ENCODE measurements at places on chromosomes 12 and 14.
A peak's percentile ranks its signal among the peaks of the same experiment; 100 is the strongest.

DNA sequence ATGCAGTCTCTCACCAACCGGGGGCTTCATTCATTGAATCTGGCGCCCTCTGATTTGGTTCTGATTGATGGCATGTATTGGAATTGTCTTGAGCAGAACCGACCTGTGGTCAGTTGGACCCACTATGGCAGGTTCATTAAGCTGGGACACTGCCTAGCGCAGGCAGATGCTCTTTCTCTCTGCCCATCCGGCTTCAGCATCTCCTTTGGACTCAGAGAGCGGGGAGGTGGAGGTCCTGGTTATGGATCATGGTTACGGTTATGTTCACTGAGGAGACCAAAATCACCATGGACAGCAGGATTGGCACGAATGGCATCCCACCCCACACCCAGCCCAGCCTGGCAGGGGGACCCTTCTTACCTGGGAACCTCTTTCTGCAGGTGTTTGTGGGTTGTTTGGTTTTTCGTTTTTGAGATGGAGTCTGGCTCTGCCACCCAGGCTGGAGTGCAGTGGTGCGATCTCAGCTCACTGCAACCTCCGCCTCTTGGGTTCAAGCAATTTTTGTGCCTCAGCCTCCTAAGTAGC lies 16.4 kb upstream of the BCL7A start:
- no peak for DNase-seq

GRCh38 chr14:68608574-68608962 lies 184.3 kb downstream of the ZFP36L1 start:
- DNase-seq = no peak

GRCh38 chr12:32897687-32898573 lies 1.4 kb upstream of the PKP2 start:
- no peak for DNase-seq

DNA sequence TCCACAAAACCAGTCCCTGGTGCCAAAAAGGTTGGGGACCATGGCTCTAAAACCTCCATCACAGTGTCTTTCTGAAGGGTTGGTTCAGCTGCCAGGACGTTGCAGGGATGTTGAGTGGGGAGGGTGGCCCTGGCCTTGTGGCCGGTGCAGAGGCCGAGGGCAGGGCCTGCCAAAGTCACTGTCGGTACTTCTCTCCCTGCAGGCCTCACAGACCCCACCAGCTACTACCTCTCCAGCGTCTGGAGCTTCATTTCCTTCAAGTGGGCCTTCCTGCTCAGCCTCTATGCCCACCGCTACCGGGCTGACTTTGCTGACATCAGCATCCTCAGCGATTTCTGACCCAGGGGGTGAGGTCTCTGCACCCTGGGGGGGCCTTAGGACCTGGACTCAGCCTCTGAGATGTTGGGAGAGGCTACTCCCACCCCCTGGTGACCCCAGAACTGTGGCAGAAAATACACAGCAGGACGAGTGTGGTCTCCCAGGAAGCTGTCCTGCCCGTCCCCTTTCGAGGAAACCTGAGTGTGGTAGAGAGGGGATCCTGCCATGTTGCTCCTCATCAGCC lies 7.0 kb downstream of the SLC48A1 start:
- no peak for DNase-seq

GRCh38 chr12:27474344-27474743 lies 27.8 kb downstream of the SMCO2 start:
- DNase-seq = no peak

GRCh38 chr12:60689137-60689536 lies 1093.3 kb downstream of the SLC16A7 start:
- DNase-seq = no peak

DNA sequence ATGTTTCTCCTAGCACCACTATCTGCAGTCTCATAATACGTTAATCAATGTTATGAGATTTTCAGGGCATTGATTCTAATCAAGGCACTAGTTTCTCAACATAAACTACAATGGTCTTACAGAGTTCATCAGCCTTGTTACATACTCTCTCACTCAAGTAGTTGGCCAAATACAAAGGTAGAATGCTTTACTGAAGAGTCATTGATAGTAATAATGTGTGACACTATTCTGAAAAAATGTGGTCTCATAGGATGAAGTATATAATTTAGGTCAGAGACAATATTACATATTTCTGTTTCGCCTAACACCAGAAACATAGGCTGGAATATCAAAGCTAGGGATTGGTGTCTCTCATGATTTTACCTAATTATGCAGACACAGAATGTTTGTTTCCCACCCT lies 35.2 kb upstream of the MDGA2 start:
- no peak for DNase-seq

DNA sequence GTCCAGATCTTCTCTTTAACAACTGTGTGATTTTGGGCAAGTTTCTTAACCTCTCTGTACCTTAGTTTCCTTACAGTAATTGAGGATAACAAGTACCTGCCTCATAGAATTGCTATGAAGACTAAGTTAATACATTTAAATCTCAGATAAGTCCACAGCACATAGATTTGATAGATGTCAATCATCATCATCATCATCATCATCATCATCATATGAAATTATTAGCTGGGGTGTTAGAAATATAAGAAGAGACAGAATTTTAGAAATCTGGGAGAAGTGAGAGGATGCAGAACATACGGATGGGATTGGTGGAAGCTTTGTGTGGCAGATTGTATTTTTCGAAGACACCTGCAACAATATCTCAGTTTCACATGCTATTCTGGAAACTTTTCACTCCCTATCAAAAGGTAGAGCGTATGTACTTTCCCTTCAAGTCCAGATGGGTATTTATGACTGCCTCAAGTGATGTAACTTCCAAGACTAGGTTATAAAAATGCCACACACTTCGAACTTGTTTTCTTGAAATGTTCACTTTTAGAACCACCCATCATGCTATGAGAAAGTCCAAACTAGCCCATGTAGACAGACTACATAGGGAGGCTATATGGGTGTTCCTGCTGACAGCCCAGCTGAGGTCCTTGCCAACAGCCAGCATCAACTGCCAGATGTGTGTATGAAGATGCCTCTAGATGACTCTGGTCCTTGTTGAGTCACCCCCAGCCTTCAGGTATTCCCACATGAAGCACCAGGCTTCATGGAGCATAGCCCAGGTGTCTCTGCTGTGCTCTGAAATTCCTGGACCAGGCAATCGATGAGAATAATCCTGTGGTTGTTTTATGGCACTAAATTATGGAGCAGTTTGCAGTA lies 20.7 kb upstream of the SDR39U1 start:
- no peak for DNase-seq

- no peak for DNase-seq
Observed at GRCh38 chr14:66650491-66650911, 142.6 kb downstream of the GPHN start.

DNA sequence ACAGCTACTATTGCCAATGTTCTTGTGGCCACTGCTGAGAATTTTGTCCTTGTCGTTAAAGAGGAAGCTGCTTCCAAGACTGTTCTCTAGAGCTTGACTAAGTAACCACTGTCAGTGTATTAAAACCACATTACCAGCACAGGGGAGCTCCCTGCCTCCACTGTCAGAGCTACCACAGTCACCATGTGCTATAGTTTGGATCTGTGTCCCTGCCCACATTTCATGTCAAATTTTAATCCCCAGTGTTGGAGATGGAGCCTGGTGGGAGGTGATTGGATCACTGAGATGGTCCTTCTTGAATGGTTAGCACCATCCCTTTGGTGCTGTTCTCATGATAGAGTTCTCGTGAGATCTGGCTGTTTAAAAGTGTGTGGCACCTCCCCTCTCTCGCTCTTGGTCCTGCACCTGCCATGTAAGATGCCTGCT lies 23.2 kb upstream of the RAP1B start:
- peak; percentile 20 for DNase-seq

DNA sequence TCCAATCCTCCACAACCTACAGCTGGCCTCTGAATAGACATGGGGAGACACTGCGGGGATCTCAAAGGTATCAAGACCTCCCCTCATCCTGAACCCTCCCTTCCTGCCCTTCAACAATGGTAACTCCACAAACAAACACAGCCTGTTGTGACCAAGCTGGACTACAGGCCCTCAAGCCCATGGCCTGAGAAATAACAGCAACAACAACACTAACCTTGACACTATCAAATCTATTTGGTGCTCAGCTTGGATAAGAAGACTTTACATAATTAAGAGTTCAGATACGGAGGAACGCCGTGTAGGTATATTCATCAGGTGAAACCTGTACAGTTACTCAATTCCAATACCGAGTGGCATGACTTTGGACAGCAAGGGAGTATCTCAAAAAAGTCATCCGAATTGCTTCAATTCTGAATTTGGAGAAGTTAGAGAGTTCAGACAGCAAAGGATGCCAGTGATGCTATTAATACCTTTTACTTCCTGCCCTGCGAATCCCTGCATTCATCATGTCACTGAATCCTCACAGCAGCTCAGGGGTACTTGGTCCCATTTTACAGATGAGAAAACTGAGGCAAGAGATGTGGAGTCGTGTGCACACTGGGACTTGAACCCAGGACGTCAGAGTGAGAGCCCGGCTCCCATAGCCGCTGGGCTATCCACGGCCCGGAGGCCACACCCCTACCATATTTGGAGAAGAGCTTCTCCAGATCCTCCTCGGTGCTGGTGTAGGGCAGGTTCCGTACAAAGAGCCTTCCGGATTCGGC lies 17.8 kb downstream of the RBM19 start:
- DNase-seq = no peak

- no peak for DNase-seq
Observed at GRCh38 chr14:53896726-53897125, 59.9 kb downstream of the BMP4 start.

DNA sequence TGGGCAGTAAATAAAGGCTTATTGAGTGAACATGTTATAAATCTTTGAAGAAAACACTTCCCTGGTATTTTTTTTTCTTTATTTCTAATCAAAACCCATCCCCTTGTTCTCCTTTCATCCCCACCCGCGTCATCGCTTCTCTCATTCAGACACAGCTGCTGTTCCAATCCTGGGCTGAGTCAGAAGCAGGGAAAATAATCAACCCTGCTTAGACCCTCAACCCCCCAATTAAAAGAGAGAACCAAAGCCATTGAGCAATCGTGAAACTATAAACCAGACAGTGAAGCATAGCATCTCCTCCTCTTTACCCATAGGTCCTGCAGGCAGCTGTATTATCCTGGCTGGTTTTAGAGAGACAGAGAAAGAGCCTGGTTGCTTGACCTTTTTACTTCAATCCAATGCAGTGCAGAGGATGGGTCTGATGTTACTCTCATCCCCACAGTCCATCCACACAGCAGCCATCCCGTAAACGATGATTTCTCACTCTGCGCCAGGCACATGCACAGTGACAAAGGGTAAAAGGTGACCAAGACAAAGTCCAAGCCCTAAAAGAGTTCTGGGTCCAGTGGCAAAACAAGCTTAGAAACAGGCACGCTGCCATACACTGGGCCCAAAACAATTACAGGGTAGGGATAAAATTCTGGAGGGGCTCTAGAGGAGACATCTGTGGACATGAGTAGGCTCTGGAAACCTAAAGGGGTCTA lies 238.3 kb downstream of the GALC start:
- no peak for DNase-seq

GRCh38 chr14:100074431-100075100 lies 9.3 kb downstream of the EVL start:
- no peak for DNase-seq

DNA sequence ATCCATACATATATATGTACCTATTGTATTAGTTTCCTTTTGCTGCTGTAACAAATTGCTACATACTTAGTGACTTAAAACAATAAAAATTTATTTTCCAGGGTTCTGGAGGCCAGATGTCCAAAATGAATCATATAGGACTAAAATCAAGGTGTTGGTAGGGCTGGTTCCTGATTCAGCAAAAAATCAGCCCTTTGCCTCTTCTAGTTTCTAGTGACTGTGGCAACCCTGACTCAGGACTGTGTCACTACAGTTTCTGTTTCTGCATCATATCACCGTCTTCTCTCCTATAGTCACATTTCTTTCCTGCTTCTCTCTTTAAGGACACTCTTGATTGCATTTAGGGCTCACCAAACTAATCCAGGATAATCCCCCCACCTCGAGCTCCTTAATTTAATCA lies 386.3 kb upstream of the TBX3 start:
- DNase-seq = no peak

DNA sequence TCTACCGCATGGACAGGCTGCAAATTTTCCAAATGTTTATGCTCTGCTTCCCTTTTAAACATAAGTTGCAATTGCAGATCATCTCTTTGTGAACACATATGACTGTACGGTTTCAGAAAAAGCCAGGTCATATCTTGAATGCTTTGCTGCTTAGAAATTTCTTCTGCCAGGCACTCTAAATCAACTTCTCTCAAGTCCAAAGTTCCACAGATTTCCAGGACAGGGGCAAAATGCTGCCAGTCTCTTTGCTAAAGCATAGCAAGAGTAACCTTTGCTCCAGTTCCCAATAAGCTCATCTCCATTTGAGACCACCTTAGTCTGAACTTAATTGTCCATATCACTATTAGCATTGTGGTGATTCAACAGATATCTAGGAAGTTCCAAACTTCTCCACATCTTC lies 13.6 kb upstream of the RERGL start:
- DNase-seq = no peak

DNA sequence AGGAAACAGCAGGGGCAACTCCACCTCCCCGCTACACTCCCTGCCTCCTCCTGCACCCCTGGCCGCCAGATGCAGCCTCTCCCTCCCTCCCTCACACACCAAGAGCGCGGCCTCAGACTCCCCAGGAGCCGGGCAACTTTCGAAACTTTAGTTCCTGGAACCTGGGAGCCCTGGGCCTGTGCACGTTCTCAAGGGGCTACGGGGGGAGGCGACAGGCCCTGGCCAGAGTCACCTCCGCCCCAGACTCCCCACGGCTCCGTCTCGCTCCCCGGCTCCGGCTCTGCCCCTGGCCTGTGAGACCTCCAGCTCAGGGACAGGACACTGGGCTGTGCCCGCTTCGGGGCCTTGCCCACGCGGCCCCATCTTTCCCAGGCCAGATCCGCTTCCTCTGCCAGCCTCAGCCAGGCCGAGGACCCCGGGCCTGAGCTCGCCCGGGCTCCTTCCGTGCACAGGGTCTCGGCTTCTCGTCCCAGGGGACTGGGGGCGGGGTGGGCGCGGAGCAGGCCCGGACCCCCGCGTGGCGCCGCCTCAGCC lies 5.5 kb downstream of the AMN start:
- DNase-seq = no peak

DNA sequence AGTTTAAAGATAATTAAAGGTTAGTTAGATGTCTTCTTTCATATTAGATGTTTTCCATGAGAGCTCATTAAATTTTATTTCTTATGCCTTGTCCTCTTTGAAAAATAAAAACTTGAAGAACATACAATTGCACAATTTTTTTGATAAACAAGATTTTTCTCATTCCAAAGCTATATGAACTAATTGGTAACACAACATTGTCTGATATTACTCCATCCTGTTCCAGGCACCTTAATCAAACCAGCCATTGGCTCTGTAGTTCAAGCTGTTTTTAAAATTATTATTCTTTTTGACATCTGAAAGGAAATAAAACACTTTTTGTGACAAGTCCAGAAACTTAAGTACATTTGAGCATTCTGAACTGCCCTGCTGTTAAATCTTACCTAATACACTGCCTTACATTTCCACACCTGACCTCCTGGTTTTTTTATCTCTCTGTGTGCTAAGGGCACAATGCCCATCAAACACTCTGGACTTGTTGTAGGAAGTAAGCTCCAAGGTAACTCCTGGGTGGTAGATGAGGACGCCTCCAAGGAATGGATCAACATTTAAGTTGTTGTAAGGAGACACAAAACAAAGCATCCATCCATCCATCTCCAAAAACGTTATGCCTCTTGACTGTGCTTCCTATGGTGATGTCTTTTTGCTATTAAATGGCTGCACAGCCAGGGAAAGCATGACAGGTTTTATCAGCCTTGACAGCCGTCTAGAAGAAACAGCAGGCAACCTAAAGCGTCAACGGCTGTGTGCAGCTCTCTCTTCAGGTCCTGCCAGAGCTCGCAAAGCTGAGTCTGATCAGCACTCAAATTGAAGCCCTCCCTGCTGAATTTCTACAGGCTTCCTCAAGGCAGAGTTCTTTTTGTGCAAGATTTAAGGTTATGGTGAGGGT lies 449.9 kb upstream of the FLRT2 start:
- DNase-seq = no peak

All from stimulated activated CD8-positive, alpha-beta memory T cell treated with anti-CD3 and anti-CD28 coated beads, Interleukin-15, amount 100 ng/mL, for 48 hours (primary cell).